Kidney epithelial cell (primary cell): ENCODE measurements at places on chromosomes 11 and 22. TPM values are rescaled to one million over a fixed set of nuclear protein-coding genes. Genes with fewer than 3 reads are reported as not detected.
A peak's percentile ranks its signal among the peaks of the same experiment; 100 is the strongest.

RASSF10 gene
- 3.5 and 3.9 TPM in 2 replicates for total RNA-seq

GGTLC2 gene
- total RNA-seq, result not detected in 2 replicates

HIC2 gene
- total RNA-seq, result 5.0 and 5.9 TPM in 2 replicates

CFAP300 gene
- total RNA-seq, result 0.33 and 0.96 TPM in 2 replicates

GRCh38 chr22:25959818-25960774 is 209.2 kb upstream of the SEZ6L start:
- no peak for DNase-seq

DNA sequence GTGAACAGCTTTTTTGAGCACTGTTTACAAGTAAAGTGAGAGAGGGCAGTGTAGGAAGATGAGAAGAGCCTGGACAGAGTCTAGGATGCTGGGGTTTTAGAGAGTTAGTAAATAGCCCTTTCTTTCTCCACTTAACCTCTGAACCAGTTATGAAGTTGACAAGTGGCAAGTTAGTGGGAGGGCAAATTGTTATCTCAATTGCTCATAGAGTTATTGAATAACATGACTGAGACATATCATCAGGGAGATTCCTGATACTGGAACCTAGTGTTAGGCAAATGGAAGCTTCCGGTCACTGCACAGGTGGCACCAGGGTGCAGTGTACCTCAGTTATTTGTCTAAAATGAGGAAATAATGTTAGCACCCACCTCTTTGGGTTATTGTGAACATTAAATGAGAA is 57.8 kb upstream of the PTPN5 start:
- DNase-seq, result no peak

- DNase-seq, result no peak
Observed at GRCh38 chr11:66710384-66710930, 18.6 kb downstream of the SPTBN2 start.

DNA sequence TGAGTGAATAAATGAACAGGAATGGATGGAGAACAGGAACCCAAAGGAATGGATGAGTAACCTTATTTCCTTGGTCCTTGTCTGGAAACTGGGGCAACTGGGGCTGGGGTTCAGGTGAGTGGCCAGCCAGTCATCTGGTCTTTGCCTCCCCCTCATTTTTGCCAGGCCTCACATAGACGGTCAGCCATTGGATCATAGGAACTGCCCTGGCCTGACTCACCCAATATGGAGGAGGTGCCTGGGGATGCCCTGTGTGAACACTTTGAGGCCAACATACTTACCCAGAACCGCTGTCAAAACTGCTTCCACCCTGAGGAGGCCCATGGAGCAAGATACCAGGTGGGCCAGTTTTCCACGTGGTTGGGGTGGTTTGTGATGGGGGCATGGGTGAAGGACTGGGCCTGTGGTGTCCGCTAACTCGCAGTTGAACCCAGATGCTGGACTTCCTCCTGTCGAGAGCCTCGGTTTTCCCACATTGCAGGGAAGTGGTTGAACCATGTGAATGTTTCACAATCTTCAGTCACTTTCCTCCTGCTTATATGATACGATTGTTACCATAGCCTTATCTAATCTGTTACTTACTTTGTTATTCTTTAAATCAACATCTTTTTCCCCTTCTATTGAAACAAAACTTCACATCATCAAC is 4.4 kb downstream of the TRIOBP start:
- DNase-seq, result no peak

DNA sequence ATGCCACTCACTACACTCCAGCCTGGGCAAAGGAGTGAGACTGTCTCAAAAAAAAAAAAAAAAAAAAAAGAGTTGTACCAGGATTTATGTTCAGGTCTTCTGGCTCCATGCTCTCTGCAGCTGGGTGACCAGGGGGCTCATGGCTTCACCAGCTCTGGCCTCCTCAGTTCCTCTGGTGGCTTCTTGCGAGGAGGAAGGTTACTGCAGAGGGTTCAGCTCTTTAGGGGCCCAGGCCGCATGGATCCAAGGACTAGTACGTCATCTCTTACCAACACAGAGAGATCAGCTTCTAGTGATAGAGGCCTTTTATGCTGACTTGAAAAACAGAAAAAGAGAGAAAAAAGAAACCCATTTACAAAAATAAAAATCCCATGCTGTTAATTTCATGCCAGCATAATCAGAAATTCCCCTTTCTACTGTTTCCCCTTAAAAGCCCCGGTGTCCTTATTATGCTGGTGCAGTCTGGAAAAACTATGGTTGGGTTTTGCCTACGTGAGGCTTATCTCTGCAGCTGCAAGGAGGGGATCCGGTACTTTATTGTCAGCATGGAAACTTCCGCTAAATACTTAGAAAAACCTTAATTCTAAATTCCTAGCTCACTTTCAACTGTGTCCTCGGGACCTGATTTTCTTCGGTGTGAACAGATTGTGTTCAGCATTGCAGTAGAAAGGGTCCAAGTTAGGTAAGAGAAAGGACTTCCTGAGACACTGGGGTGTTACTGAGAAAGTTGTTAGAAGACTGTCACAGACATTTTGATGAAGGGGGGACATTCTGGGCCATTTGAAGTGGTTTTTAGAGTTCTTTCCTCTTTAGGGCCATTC is 13.7 kb downstream of the ZBTB16 start:
- DNase-seq, result no peak

DNA sequence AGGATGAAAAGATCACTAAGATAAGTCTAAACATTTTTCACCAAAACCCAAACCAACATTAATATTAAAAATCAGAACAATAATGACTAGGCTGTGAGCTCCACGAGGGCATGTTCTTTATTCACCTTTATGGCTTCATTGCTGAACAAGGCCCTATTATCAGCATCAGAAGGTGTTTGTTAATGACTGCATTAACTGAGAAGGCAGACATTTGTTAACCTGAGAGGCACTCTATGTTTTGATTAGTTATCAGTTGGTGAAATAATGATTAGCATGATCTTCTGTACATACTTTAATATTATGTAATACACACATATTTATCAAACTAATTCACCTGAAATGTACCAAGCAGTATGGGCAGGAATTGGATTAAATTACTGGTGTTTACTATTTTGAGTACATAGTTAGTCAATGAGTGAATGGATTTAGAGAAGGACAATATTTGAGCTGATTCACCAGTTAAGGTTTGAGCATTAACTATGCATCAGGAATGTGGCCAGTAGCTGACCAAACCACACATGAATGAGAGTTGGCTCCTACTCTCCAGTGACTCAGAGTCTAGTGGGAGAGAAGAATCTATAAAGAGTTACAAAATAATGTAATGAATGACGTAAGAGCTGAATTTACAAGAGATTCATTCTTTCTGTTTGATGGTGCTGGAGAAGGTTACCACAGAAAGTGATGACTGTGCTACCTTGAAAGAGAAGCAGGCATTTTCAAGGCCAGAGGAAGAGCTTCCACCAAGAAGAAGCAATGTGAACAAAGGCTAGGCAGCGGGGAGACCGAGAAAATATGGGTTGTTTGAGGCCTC is 6.7 kb downstream of the IL18 start:
- DNase-seq, result peak; percentile 100

DNA sequence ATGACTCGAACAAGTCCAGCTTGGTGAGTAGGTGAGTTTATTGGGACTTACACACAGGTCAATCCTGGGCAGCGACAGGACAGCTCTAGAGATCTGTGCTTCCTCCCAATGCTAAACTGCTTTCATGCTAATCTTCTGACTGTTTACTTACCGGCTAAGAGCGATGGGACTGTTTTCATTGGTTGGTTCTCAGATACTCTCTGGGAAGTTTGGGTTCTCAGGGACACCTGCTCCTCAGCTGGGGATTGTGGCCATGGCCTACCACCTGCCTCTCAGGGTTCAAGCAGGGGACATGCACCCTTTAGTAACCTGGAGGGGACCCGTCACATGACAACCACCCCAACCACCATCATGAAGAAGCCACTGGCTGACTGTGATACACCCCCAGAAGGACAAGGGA is 13.1 kb downstream of the APOL2 start:
- DNase-seq, result no peak

DNA sequence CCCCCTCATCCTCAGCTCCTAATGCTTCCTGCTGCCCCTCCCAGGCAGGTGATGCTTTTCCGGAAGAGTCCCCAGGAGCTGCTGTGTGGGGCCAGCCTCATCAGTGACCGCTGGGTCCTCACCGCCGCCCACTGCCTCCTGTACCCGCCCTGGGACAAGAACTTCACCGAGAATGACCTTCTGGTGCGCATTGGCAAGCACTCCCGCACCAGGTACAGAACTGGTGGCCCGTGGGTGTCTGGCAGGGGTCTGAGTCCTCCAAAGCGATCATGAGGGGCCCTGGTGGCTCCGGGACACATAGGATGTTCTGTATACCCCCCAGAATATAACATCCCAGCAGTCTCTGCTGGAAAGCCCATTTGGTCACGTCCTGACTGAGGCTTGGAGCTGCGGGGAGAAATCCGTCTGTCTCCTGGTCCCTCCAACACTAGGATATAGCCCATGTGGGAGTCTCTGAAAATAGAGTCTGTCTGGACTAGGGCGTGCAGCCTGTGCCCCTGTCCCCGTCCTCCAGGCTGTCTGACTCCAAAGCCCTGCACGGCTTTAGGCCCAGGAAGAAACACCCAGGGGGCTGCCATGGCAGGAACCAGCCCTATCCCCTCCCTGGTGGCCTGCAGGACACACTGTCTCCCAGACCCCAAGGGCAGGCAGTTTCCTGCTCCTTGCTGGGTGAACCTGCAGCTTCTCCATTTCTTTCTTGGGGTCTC is 9.1 kb downstream of the F2 start:
- no peak for DNase-seq

DNA sequence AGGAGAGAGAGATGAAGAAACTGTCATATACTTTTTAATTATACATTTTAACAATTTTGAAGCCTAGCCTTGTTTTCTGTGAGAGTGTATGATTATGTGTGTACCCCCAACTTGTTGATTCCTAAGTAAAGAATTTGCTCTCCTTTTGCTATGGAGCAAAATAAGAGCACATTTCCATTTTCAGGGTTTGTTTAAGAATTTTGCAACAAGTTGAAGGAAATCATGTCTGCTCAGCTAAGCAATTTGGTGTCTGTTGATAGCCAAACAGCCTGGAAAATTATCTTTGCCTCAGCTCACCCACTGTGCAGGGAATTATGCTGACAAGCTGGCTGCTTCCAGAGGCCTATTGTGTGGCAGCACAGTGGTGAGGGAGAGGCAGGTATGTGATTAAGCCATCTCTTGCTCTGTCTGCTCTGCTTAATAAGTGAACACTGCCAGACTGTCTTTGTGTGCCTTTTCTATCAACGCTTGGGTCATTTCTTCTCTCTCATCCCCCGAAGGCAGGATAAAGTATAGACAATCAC is 135.1 kb upstream of the TTC12 start:
- no peak for DNase-seq

- DNase-seq, result no peak
Observed at GRCh38 chr22:19473578-19473977, 5.4 kb downstream of the UFD1 start.

GRCh38 chr22:29720811-29721323 is 1.1 kb downstream of the CABP7 start:
- no peak for DNase-seq

- DNase-seq, result peak; percentile 91
Observed at GRCh38 chr11:103624708-103625623, 411.5 kb upstream of the DDI1 start.

- DNase-seq, result no peak
Observed at GRCh38 chr22:17035246-17035645, 27.2 kb upstream of the GAB4 start.

DNA sequence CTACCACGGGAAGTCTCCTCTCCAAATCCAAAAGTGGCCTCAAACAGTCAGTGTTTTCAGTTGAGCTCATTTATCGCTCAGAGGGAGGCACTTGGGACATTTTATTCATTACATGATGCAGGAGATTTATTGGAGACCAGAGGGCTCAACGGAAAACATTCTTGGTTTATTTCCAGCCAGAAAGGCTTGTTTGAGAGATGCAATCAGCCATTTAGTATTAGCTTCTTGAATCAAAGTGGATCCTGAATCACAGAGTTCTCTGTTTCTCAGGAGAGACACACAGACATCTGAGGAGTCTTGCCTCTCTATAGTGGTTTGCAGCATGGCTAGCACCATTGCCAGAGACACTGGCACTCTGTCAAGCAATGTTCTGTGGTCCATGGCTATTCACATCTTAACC is 31.5 kb downstream of the CD44 start:
- DNase-seq, result no peak

- no peak for DNase-seq
Observed at GRCh38 chr22:41491374-41492100, 22.6 kb downstream of the ACO2 start.

GRCh38 chr11:57513911-57514537 is 1.5 kb downstream of the SLC43A1 start:
- no peak for DNase-seq

DNA sequence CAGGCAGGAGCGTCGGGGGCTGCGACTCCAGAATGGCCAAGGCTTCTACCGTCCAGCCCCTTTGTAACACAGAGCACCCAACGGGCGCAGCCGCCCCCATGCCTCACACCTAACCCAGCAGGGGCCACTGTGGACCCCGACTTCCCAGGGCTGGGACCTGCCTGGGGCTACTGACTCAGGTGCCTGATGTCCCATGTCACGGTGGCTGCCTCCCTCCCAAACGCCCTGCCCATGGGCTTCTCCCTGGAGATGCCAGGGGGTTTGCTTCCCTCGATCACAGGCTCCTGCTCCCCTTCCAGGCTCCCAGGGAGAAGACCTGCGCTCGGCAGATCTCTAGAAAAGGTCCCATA is 84.0 kb downstream of the MYEOV start:
- DNase-seq, result no peak

GRCh38 chr11:68698993-68699392 is 14.6 kb downstream of the GAL start:
- no peak for DNase-seq
